ENCODE measurements at places on chromosomes 6 and 20.

DNA sequence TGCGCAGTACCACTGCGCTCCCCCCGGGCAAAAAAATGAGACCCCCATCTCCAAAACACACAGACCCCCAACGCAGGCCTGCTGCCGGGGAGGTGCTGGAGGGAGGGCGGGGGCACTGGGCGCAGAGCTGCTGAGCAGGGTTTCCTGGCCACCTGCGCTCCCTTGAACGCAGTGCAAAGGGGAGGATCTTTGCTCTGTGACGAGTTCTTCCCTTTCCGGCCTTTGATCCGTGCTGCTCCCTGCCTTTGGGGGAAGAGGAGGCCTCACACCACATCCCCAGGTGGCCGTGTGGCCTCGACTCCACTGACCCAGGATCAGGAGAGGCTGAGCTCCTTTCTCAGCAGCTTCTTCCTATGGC lies 8.9 kb upstream of the COL20A1 start:
- peak; percentile 42 for DNase-seq

GRCh38 chr6:7542065-7542873 lies 798 bp downstream of the DSP start:
- DNase-seq = peak; percentile 9

- no peak for DNase-seq
These were observed 266.2 kb upstream of the ADGRB3 start for GRCh38 chr6:68368845-68369244.

DNA sequence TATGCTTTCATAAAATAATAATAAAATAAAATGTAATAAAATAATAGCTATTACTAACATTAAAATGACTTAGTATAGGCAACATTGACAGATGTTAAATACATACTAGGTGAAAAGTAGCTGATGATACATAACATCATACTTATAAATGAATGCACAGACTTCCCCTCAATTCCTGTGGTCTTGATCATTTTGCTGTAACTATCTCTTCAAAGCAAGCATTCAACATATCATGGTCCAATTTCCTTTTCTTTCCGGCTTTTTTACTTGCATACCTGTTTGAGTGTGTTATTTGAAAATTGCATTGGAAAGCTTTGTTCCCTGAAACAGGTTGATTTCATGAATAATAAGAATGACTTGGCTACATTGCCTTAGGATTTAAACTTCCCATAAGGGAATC lies 309.3 kb downstream of the HDGFL1 start:
- DNase-seq = no peak

- DNase-seq = no peak
These were observed 203.3 kb upstream of the LAMP5 start for GRCh38 chr20:9311132-9311531.

GRCh38 chr20:36424314-36424713 lies 117.0 kb upstream of the MYL9 start:
- no peak for DNase-seq

DNA sequence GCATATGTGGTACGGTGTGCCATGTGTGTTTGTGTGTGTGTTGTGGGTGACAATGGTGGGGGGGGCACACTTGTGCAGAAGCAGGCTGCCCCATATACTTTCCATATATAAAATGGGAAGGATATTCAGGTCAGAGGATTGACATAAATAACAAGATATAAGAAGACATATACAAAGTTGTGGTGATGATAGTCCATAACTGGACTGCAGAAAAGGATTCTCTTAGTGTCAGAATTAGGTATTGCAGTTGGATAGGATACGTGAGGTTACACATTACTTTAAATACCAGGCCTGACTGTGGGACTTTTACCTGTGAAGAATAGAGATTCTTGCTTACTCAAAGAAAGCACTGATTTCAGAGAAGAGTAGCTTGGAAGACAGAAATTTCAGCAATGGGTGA lies 1260.3 kb downstream of the EPHA7 start:
- DNase-seq = no peak

DNA sequence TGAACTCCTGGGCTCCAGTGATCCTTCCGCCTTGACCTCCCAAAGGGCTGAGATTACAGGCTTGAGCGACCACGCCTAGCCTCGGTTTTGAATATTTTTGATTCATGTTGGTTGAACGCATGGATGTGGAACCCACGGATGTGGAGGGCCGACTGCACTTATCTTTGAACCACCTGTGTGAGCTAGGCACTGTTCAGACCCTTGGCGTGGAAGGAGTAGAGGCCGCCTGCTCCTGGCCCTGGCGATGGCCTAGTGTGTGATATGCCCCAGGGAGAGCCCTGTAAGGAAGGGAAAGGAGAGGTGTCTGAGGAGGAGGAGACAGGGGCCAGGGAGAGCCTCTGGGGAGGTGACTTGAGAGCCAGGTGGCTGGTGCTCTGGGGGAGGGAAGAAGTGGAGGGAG lies 64.3 kb downstream of the BCAS4 start:
- DNase-seq = no peak

- DNase-seq = peak; percentile 20
These were observed 34.1 kb downstream of the CEBPB start for GRCh38 chr20:50224531-50225255.

- DNase-seq = no peak
These were observed 498.3 kb upstream of the SULF2 start for GRCh38 chr20:48283470-48284110.

DNA sequence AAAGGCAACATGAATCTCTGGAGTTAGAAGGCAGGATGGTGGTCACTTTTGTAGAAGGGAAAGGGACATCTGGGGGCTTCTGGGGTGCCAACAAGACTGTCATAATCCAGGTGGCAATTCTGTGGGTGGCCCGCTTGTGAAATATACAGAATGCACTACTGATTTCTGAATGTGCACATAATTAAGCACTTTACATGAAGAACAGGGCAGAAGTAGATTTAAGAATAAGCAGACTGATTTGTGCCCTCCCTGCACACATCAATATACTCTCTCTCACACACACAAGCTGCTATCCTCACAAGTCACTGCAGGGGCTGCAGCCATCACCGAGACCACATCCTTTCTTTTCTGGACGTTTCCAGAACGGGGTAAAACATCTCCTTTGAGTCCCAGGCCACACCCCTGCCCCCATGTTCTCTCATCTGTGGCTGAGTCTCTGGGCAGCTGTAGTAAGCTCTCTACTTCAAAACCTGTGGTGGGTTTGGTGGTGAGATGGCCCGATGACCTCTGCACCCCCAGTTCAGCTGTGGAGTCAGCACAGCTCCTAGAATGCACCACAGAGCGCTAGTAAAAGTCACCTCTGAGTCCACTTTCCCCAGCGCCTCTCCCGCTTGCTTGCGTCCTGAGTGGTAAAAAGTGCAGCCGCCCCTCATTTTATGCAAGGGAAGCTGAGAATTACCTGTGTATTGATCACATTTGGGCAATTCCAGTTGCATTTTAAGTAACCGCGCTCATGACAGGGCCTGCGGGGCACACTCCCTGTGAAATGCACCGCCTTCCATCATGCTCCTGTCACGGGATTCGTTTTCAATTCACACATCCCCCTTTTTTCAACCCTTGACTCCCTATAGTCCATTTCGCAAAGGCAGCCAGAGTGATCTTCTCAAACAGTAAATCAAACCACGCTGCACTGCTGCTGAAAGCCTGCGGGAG lies 115.5 kb downstream of the NFATC2 start:
- DNase-seq = peak; percentile 56

Data from activated CD8-positive, alpha-beta T cell treated with anti-CD3 and anti-CD28 coated beads for 36 hours (primary cell).